AG08395 (cell line): ENCODE measurements at places on chromosomes 4 and X.

- no peak for DNase-seq
Measured at GRCh38 chrX:105173071-105173470, 47.4 kb downstream of the TEX13A start.

DNA sequence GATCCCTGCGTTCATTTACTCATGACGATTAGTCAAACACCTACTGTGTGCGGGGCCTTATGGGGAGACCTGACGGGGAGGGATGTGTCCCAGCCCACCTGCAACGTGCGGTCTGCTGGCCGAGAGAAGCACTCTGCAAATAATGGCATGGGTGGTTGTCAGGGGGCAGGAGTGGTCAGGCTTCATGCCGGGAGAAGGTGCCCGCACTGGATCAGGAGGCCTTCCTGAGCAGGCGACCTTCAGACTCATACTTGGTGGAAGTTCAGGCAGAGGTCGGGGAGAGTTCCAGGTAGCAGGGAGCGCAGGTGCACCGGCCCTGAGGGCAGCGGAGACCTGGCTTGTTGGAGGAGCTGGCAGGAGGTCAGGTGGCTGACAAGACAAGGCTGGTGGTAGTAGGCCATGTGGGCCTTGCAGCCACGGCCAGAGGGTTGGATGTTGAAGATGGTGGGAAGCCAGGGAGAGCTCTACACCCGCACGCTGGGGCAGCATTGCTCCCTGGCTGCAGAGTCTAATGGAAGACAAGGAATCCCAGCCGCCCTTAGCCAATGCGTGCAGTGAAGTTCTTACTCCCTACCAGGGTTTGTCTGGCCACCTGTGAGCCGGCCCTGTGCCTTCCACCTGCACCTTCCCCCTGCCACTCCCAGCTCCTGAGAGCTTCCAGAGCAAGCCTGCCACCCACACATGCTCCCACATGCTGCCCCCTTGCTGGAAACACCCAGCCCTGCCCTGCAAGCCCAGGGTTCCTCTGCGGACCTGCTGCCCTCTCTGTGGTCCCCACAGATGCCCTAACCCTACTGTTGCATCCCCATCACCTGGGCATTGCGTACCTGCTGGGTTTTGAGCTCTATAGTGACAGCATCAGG, 97.3 kb downstream of the PSAPL1 start:
- DNase-seq, result no peak

GRCh38 chr4:138761638-138762220, 253.9 kb upstream of the NOCT start:
- DNase-seq, result peak; percentile 52

GRCh38 chr4:116702949-116703348, 382.4 kb downstream of the TRAM1L1 start:
- DNase-seq, result no peak

DNA sequence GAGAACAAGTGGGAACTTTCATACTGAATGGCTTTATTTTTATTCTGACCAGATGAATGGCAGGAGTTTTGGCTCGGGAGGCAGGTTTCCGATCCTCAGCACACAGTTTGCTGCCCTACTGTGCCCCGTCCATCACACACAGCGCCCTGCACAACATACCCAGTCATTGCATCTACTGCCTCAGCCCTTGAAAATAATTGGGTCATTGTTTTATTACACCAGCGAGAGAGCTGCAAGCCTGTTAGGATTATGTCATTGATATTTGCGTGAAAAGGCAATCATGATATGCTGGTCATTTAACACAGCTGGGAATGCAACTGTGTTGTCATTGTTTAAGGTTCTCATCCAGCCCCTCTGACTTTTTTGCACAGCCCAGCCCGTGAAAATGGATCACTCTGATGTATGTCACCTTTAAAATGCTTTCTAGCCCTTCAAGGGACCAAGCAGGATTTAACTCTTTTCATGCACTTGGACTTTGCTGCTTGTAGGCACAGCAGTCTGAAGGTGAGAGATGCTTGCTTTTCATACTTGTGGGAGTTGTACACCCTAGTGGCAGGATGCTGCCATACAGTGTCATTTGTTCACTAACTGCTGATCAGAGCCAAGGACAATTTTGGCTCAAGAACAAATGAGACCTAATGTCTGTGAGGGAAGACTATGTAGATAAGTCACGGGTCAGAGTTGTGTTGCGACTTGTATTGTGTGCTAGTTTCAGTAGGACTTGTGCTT, 62.3 kb downstream of the RTL9 start:
- no peak for DNase-seq

DNA sequence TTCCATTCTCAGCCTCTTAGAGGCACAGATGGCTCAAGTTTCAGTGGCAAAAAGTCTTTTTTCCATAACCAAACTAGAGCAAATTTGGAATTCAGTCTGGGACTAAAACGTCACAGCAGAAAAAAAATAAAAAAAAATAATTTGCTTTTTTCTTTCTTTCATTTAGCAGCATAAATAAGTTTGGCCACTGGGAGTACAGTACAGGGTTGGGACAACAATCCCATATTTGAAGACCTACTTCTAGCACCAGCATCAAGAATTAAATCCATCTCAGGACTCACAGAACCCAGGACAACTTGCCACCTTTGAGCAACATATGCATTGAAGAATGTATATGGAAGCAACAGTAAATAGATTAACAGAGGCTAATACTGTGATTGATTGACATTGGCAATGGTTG, 214.0 kb downstream of the FBXW7 start:
- no peak for DNase-seq

GRCh38 chr4:30847958-30848357, 127.8 kb downstream of the PCDH7 start:
- no peak for DNase-seq

GRCh38 chr4:108157655-108158054, 11.1 kb downstream of the LEF1 start:
- no peak for DNase-seq

- no peak for DNase-seq
Measured at GRCh38 chr4:113919611-113920010, 59.8 kb downstream of the ARSJ start.

DNA sequence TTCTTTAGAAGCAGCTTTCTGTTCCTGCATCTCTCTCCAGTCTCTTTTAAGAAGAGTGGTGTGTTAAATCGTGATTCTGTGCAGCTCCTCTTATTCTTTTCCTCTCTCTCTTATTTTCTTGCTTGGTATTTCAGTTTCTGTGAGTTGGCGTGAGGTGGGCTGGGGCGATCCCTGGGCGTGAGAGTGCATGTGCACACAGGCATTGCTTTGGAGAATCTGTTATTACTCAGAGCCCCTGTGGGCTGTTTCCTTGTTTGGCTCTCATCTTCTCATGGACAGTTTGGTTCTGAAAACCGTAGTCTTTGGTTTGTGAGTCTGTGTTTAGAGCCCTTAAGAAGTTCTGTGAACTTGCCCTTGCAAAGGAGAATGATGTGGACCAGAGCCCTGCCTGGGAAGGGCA, 97.2 kb upstream of the CLNK start:
- DNase-seq, result no peak

DNA sequence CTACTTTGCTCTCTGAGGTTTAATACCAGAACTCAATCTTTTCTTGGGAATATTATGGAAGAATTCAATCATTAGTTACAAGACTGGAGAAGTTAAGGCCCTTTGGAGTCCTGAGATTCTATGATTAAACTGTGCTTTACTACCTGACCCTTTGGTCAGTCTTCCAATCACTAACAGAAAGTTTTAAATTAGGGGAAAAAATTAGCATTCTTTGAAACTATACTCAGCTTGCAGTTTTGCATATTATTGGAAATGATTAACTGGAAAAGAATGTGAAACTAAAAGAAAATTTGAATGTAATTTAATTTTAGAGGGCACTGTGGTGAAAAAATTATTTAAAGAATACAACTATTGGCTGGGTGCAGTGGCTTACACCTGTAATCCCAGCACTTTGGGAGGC, 18.7 kb upstream of the GPR34 start:
- DNase-seq, result no peak

GRCh38 chrX:108072746-108073145, 18.6 kb downstream of the PSMD10 start:
- DNase-seq, result no peak
